ENCODE measurements at places on chromosomes 3 and 15. TPM values are rescaled to one million over a fixed set of nuclear protein-coding genes. Genes with fewer than 3 reads are reported as not detected.

- no peak for DNase-seq
Measured at GRCh38 chr3:100776097-100776729, 66.9 kb downstream of the TFG start.

DNA sequence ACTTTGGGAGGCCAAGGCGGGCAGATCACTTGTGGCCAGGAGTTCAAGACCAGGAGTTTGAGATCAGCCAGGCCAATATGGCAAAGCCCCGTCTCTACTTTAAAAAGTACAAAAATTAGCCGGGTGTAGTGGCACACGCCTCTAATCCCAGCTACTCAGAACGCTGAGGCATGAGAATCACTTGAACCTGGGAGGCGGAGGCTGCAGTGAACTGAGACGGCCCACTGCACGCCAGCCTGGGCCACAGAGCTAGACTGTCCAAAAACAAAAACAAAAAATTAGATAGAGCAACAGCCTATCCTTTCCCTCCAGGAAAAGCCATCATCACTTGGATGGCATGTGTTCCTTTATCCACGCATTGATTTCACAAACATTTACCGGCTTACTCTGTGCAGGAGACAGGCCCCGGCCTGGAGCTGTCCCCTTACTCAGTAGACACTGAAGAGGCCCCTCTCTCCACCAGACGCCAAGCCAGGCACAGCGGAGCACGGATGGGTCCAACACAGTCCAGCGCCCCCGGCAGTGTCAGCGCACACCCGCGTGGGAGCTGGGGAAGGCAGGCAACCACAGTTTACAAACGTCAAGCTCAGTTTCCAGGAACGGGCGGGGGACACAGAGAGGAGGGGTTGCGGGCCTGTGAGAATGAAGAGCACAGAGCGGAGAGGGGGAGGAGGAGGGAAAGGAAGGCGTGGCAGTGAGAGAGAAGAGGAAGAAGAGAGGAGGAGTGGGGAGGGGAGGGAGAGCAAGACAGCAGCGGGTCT lies 3.1 kb downstream of the GP5 start:
- DNase-seq = peak; percentile 71

Gene GATM
- 4.9 TPM for total RNA-seq

DNA sequence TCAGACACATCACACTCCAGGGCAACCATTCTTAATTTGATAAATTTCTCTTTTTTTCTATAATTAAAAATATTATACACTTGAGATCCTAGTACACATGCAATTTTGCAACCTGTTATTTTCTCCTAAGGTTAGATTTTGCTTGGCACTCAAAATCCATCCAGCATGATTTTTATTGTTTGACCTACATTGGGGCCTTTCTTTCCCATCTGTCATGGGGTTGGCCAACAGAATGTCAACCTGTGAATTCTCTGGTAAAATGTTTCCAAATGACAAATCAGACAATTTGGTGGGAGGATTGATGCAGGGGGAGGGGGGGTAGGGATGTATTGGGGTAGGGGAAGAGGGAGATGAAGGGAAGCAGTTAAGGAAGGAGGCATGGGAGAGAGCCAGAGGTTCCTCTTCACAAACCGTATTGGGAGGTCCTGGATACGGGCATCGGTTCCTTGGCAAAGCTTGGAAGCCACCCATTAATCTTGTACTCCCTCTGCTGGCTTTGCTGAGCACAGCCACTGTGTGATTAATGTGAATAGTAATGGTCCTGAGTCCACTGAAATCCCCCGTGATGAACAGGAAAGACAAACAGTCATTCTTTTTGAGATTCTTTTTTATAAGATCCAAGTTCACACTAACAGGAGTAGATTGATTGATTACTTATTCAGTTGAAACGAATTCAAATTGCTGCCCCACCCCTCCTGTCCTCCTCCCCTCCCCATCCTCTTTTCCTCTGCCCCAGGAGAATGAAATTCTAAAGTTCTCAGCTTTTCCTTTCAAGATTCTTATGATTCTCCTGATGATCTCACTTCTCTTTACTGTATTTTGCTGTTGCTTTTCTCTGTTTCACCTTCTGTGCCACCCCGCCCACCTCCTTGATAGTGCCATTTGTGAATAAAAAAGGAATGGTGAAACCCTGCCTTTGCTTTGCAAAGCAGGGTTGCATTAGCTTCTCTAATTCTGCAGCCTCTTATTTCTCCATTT lies 82.2 kb upstream of the SLC25A26 start:
- peak; percentile 4 for DNase-seq

Gene KNSTRN
- total RNA-seq = 56.3 TPM

DNA sequence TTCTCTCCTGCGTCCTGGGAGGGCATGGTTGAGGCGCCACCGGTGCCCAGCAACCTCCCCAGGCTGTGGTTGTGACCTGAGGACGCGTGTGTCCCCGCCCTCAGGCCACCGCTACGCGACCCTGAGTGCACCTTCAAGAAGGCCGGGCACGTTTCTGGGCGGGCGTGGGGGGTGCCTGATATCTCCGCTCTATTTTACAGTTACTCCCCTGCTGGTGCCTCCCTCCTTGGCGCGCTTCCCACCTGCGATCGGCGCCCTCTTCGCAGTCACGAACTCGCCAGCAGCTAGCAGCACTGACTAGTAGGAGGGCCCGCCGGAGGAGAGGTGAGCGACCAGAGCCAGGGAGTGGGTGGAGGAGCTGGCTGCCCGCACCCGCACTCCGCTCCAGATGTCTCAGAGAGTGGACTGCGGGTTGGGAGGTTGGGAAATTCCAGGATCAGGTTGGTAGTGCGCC lies 43.2 kb upstream of the POLG start:
- no peak for DNase-seq

DNA sequence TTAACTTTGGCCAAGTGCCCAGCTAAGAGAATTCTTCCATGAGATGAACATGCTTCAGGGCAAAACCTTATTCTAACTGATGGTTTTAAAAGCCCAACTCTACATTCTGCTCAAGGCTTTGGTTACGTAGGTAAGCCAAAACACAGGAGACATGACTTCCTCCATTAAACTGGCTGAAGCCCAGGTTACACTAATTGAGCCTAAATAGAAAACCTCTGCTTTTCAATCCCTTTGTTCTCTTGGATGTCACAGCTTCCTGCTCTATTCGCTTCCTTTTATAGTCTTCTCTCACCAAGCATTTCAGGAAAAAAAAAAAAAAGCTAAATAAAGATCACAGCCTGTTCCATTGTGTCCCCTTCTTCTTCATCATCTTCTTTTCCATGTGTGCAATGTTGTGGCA lies 420.4 kb downstream of the TIGIT start:
- DNase-seq = no peak

Gene SPATA12
- total RNA-seq = not detected

DNA sequence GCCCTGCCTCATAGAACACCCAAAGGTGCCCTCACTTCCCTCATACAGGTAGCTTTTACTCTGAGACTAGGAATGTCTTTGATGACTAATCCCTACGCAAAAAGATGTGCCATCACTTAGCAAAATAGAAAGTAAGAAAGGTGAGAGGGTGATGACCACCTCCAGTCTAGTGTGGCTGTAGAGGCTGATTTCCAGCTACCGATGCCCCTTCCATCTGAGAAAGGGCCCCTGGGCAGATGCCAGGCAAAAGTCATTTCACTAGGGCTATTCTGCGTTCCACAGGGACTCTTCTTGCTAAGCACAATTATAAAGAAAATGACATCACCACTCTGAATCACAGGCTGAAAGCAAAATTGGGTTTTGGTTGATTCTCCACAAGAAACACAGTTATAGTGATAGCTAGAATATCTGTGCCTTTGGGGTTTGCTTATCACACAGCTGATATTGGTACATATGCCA lies 77.4 kb downstream of the RBPMS2 start:
- DNase-seq = peak; percentile 19

DNA sequence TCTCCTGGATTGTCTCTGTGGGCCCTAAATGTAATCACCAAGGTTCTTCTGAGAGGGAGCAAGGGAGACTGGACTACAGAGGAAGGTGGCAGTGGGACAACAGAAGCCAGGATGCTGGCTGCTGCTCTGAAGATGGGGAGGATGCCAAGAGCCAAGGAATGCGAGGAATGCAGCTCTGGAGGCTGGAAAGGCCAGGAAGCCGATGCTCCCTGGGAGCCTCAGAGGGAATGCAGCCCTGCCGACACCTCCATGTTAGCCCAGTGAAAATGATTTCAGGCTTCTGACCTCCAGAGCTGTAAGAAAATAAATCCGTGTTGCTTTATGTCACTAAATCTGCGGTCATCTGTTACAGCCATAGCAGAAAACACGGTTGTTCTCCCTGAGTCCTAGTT lies 44.1 kb downstream of the UMPS start:
- DNase-seq = no peak

- DNase-seq = no peak
Measured at GRCh38 chr3:52896151-52896550, 1.2 kb downstream of the STIMATE start.

DNA sequence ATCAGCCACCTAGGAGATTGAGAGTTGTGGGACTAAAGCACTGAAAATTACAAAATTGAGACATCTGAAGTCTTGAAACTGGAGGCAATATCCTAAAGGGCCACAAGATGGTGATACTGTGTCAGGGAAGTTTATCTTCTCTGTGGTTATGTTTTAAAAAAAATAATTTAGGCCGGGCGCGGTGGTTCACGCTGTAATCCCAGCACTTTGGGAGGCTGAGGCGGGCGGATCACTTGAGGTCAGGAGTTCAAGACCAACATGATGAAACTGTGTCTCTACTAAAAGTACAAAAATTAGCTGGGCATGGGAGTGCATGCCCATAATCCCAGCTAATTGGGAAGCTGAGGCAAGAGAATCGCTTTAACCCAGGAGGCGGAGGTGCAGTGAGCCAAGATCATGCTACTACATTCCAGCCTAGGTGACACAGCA lies 17.9 kb upstream of the NIT2 start:
- no peak for DNase-seq

DNA sequence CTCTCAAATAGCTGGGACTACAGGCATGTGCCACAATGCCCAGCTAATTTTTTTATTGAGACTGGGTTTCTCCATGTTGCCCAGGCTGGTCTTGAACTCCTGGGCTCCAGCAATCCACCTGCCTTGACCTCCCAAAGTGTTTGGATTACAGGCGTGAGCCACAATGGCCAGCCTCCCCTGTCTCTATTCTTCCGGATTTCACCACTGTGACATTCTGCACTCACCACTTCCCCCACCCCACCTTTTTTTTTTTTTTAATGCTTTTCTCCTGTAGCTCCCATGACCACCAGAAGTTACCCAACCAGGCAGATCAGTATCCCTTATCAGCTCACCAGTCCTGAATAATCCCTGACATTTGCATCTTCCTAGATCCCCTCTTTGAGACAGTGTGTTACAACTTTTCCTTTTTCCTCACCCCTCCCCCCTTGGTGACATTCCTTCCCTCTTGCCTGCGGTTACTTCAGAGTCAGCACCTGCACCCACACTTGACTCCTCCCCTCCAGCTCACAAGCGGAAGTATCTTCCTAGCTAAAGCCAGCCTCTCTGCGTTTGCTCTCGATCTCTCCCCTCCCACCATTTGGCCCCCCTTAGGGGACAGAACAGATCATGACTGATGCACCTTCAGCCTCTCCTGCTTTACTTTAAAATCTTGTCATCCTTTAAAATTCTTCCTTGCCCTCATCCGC lies 13.5 kb upstream of the ZNF592 start:
- peak; percentile 71 for DNase-seq

- no peak for DNase-seq
Measured at GRCh38 chr15:100206643-100207042, 135.1 kb downstream of the ADAMTS17 start.

Gene ZBBX
- total RNA-seq = not detected

Gene CDHR4
- 0.37 TPM for total RNA-seq

DNA sequence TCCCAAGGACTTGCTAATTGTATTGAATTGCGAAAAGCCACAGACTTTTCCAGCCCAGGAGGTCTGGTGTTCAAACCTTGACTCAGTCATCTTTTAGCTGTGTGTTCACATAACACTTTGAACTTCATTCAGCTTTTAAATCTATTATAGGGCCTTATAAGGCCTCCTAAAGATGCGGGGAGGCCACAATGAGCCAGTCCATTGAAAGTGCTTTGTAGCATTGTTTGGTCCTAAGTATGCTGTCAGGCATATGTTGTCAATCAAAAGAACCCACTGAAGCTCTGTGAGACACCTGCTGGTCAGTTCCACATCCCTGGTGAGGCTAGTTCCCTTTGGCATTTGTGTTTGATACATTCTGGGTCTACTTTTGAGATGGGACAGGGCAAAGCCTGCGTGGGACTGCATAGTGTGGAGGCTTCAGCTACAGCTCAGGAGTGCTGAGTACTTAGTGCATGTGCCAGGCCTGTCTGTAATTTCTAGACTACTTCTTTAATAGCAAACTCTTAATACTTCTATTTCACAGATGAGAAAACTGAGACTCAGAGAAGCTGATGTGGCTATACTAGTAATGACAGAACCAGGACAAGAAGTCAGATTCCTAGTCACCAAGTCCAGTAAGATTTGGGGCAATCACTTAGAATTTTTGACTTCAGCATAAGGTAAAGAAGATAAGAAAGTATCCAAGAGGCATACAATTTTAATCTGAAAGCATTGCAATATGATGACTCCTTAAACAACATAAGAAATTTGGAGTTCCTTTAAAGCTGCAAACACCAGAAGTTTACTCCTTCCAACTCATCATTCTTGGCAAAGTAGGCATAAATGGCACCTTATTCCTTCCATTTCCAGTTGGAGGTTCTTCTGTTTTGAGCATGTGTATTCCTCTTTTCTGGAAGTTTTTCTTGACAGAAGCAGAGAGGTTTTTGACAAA lies 213.0 kb downstream of the PDCD6IP start:
- no peak for DNase-seq

DNA sequence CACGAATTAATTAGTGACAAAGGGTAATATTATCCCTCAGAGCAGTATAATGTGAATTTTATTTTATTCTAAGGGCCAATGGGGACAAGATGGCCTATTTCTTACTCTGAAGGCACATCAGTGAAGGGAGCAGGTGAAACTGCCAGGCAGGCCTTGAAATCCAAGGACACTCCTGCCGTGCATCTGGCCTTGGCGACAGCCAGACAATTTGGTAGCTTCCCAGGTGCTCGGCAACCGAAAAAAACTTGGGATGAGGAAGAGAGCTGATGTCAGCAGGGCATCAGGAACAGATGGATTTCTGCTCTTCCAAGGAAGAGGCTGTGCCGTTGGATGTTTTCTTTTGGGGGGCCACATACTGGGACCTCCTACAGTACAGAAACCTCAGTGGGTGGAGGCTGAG lies 83.2 kb upstream of the ADAMTSL3 start:
- DNase-seq = no peak

DNA sequence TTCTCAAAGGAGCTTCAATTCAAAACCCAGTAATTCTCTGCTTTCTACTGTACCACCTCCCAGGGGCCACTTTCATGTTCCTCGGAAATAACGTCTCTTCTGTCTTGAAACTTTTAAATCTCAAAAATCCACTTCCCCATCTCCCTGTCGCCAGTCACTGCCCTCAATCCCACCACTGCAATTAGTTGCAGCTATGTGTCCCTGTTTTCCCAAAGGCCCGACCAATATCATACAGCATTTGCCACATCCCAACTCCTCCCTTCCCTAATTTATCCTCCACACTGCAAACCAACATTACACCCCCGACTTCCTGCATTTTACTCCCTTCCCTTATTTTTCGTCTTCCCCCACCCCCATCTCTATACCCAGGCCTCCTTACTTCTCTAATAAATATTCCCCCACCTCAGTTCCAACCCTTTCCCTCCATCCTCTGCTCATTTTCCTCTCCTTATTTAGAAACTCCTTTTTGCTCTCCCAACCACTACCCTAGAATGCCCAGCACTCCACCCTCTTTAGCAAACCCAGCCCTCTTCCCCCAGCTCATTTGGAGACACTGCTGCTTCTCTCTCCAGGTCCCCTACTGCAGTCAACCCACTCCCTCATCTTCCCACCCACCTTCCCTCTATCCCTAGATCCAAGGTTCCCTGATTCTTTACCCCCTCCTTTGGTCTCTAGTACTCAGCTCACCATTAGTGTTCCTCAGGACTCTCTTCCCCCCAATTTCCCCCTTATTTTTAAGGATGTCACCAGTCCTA lies 1.1 kb downstream of the NPTN start:
- no peak for DNase-seq

GRCh38 chr15:31455499-31455898 lies 128.9 kb downstream of the KLF13 start:
- no peak for DNase-seq

Gene SHC4
- total RNA-seq = 4.1 TPM

Measured in activated naive CD8-positive, alpha-beta T cell treated with anti-CD3 and anti-CD28 coated beads for 36 hours (primary cell).